ENCODE measurements at places on chromosomes 5 and 9.

DNA sequence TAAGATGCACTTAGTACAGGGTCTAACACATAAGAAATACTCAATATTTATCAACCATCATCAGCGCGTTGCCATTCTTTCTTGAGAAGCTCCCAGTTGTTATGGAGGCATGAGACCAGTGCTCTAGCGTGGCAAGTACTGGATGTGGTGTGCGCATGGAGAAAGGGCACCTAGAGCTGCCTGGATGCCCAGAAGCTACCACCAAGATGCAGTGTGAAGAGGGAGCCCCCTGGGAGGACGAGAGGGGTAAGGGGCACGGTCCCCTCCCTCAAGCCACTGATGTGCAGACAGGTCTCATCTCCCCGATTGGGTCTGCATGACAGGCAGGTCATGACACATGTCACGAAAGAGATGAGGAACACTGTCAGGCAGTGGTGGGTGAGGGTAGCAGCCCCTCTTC is 127.7 kb upstream of the CXCL14 start:
- DNase-seq, result no peak

DNA sequence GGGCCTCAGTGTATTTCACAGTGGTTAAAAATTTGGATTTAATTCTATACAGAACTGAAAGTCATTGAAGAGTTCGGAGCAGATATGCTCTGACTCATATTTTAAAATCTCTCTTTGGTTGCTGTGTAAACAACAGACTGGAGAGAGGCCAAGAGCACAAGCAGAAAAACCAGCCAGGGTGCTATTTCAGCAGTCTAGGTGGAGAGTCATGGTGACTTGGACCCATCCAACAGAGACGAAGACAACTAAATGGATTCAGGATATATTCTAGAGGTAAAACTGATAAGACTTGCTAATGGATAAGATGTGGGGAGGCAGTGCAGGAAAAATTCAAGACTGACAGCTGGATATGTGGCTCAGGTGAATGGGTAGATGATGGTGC is 168.9 kb downstream of the MAPKAP1 start:
- DNase-seq, result no peak

DNA sequence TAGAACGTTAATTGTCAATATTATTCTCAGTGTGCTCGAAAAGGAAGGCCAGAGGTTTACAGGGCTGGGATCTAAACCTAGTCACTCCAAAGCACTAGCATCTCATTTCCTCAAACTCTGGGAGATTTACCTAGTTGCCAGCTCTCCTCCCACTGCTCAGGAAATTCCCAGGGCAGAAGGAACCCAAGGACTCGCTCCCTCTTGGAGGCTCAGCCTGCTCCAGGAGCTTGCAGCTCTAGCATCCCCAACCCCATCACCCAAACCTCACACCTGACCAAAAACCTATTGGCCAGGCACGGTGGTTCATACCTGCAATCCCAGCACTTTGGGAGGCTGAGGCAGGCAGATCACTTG is 26.0 kb downstream of the SERINC5 start:
- DNase-seq, result no peak

DNA sequence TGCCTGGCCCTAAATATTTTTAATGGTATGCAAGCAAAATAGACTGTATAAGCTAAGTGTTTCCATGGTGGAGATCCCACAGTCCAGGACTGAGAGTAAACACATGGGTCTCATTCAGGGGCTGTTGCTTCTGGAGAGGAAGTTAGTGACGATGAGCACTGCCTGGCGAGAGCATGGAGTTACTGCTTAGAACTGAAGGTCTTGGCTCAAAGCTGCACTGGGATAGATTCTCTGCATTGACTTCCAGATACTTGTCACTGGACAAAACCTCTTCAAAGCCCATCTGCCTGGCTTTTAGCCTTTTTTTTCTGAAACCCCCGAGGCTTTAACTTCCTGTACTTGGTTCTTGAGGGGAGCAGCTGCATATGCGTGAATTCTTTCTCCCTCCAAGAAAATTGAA is 39.2 kb downstream of the GPR107 start:
- no peak for DNase-seq

GRCh38 chr9:87725356-87725899 is 491 bp upstream of the CTSL start:
- no peak for DNase-seq

GRCh38 chr5:56466136-56466816 is 233.1 kb upstream of the ANKRD55 start:
- DNase-seq, result no peak

DNA sequence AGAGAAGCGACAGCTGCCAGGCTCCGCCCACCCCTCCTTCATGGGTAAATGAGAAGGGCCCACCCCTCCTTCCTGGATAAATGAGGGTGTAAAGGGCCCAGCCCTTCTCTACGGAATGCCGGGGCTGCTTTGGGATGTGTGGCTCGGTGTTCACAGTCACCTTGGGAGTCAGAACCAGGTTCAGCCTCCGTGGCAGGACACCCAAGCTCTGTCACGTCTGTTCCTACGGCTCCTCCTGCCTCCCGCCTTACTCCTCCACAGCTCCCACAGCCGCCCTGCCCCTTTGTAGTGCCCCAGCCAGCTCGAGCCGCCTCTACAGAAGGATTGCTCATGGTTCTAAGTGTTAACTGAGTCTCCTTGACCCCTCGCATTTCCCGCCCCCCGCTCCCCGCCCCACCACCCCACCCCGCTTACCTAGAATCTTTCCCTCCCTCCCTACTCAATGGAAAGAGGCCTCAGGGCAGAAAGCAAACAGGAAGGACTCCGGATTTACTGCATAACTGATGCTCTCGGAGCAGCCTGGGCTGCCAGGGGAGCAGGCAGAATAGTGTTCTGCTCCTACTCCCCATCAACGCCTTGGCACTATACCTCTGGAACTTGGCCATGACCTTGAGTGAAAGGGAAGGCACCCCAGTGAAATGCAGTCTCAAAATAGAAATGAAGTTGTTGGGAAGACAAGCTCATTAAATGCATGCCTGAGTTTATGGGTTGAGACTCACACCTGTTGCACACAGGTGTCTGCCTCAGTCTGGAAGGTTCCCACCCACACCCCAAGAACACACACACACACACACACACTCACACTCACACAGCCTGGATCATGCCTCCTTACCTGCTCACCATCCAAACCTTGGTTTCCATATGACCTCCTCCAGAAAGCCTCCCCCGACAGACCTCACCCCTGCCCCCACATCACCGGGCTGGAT is 59.6 kb downstream of the NEURL1B start:
- no peak for DNase-seq

- DNase-seq, result no peak
These were observed 19.9 kb downstream of the C9orf152 start for GRCh38 chr9:110188101-110188500.

DNA sequence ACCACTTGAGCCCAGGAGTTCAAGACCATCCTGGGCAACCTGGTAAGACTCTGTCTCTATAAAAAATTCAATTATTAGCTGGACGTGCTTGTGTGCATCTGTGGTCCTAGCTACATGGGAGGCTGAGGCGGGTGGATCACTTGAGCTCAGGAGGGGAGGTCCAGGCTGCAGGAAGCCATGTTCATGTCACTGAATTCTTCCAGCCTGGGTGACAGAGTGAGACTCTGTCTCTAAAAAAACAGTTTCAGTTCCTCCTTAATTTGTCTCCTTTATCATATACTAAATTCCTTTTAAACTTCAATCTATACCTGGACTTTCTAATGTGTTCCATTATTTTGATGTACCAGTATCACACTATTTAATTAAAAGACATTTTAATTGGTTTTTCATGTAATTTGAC is 422.2 kb upstream of the TLE4 start:
- no peak for DNase-seq

DNA sequence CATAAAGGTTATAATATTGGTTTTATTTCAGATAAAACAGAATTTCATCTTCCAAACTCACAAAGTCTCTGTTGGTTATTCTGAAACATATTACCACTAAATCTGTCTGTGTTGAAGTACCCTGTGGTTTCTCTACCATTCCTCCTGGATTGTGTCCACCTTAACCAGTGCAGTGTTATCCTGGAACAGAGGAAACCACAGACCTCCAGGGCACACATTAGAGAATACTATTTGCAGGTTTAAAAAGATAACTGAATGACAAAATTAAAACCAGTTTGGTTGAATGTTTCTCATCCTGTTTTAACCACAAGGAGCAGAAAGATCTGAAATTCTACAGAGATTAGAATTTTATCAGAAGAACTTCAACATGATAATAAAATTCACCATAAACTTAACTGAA is 251.8 kb downstream of the CWC27 start:
- no peak for DNase-seq

DNA sequence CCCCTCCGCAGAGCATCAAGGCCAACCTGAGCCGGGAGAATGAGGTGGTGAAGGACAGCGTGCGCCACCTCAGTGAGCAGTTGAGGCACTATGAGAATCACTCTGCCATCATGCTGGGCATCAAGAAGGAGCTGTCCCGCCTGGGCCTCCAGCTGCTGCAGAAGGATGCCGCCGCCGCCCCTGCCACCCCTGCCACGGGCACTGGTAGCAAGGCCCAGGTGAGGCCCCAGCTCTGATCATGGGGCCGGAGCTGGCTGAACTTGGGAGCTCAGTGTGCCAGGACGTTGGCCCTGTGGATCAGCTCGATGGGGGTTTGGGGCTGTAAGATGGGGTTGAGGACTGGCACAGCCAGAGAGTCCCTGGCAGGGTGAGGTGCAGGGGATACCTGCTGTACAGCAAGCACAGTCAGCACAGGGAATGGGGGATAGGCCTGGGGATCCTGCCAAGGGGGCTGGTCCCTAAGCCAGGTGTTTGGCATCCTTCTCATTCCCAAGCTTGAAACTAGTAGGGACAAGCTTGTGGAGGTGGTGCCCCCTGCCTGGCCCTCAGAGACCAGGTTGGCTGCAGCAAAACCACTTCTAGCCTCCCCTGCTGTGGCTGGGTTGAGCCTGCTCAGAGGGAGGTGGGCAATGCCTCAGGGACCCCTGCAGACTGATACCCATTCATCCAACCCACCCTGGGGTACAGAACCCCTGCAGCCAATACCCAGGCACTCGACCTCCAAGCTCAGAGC is 22.5 kb downstream of the OLFML2A start:
- DNase-seq, result no peak

DNA sequence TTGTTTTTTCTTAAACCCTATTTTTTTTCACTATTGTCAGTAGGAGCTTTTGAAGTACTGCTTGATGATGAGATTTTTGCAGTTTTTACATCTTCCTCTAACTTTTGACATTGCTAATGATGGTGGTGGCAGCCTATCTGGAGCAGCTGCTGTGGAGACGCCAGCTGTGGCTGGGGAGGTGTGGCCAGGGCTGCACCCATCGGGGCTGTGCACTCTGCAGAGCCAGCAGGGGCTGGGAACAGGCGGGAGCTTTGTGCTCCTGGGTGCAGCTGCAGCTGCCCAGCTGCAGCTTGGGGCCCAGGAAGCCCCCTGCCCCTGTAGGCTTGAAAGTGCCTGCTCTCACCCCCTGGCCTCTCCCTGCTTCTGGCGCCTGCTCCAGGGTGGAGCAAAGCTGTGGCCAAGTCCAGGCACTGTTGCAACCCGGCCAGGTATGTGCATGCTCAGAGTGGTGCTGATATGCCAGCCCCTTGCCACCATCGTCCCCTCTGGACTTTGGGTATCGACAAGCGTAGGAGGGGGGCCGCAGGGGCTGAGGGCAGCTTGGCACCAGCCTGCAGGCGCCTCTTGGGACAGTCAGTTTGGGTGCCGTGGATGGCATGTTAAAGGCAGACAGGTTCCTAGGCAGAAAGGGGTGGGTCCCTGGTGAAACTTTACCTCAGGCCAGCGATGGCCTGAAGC is 39.2 kb downstream of the FER start:
- no peak for DNase-seq

DNA sequence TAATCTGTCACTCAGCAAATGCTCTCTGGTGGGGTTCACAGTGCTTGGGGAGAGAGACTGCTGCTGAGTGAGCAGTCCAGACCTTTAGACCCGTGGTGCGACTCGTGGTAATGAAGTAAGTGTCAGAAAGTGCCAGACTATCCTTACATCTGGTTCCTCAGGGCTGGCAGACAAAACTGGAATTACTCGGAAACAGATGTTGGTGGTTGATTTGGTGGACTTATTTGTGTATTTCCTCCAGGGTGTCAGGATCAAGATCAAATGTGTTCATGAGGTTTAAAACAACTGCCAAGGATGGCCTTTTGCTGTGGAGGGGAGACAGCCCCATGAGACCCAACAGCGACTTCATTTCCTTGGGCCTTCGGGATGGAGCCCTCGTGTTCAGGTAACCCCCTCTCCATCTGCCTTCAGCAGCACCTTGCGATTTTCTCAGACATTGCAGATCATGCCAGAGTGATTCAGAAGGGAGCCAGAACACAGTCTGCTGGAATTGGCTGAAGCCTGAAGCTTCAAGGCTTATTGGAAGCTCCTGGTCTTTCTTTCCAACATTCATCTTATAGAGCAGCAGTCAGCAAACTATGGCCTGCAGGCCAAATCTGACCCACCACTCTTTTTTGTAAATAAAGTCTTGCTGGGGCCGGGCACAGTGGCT is 105.2 kb downstream of the LIFR start:
- DNase-seq, result no peak

- DNase-seq, result peak; percentile 92
These were observed 860 bp upstream of the MARCHF6 start for GRCh38 chr5:10352430-10353240.

DNA sequence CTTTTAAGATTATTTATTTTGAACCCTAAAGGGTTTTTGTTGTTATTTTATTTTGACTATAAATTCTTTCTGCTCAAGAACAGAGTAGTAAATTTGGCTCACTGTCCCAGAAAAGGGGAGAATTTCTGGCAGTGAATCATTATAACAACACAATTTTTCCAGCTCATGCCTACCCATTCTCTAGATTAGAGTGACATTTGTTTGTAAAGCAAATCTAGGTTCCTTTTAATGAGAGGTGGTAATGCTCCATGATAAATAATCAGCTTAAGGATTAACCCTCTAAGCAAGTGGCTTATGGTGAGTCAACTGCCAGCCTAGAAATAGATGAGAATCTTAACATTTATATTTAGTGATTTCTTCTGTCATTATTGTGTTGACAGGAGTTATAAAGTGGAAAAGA is 409.2 kb downstream of the NFIB start:
- no peak for DNase-seq

- DNase-seq, result no peak
These were observed 53.0 kb downstream of the GADD45G start for GRCh38 chr9:89657765-89658164.

DNA sequence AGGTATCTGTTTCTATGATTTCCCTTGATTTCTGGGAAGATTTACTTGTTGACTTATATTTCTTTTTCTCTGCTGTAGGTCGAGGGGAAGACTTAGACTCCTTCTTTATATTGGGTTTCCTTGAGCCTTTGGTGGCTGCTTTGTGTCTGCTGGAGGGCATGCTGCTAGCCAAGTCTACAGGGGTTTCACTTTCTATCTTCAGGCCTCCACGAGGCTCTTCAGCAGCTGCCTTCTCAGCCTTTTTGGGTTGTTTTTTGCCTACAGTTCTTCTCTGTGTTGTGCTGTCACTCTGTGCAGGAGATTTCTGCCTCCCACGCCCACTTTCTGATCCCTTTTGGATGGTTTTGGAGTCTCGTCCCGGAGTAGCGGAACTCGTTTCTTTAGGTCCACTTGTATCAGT is 23.2 kb downstream of the LEAP2 start:
- DNase-seq, result no peak

GRCh38 chr9:76878933-76879332 is 27.0 kb downstream of the PRUNE2 start:
- DNase-seq, result no peak
